ENCODE measurements at places on chromosomes 1 and 21. TPM values are rescaled to one million over a fixed set of nuclear protein-coding genes. Genes with fewer than 3 reads are reported as not detected.

GBP6 gene
- 0.17 TPM for polyA plus RNA-seq

HTR1D gene
- not detected for polyA plus RNA-seq

PLA2G2C gene
- not detected for polyA plus RNA-seq

UBE2J2 gene
- 77.8 TPM for polyA plus RNA-seq

INSRR gene
- polyA plus RNA-seq = not detected

ACKR1 gene
- polyA plus RNA-seq = not detected

IGSF21 gene
- polyA plus RNA-seq = not detected

OR6F1 gene
- not detected for polyA plus RNA-seq

LRRC38 gene
- polyA plus RNA-seq = not detected

C2CD4D gene
- 0.22 TPM for polyA plus RNA-seq

HCRTR1 gene
- polyA plus RNA-seq = not detected

E2F2 gene
- 1.3 TPM for polyA plus RNA-seq

MROH9 gene
- not detected for polyA plus RNA-seq

SLC16A4 gene
- polyA plus RNA-seq = not detected

OR2T2 gene
- not detected for polyA plus RNA-seq

ZNF326 gene
- 9.2 TPM for polyA plus RNA-seq

LCE1D gene
- not detected for polyA plus RNA-seq

NTNG1 gene
- polyA plus RNA-seq = not detected

AMY1C gene
- not detected for polyA plus RNA-seq

TMPRSS15 gene
- polyA plus RNA-seq = not detected

ERICH3 gene
- not detected for polyA plus RNA-seq

TTLL7 gene
- 0.69 TPM for polyA plus RNA-seq

MANEAL gene
- polyA plus RNA-seq = 2.2 TPM

NFASC gene
- polyA plus RNA-seq = not detected

CFAP141 gene
- polyA plus RNA-seq = not detected

BRINP3 gene
- not detected for polyA plus RNA-seq

ELF3 gene
- 0.26 TPM for polyA plus RNA-seq

PDPN gene
- polyA plus RNA-seq = not detected

ADAMTS4 gene
- polyA plus RNA-seq = not detected

RSPO1 gene
- polyA plus RNA-seq = not detected

CD101 gene
- polyA plus RNA-seq = 0.52 TPM

CCNL2 gene
- polyA plus RNA-seq = 16.7 TPM

TFF2 gene
- not detected for polyA plus RNA-seq

USP33 gene
- polyA plus RNA-seq = 45.0 TPM

CR2 gene
- not detected for polyA plus RNA-seq

STUM gene
- polyA plus RNA-seq = not detected

KRTAP7-1 gene
- not detected for polyA plus RNA-seq

TTC22 gene
- polyA plus RNA-seq = 5.2 TPM

PIK3CD gene
- polyA plus RNA-seq = 43.4 TPM

RGSL1 gene
- not detected for polyA plus RNA-seq

CYP4Z1 gene
- polyA plus RNA-seq = not detected

CNR2 gene
- 10.7 TPM for polyA plus RNA-seq

PRKAA2 gene
- polyA plus RNA-seq = not detected

BCAR3 gene
- not detected for polyA plus RNA-seq

VWA5B1 gene
- not detected for polyA plus RNA-seq

HORMAD1 gene
- polyA plus RNA-seq = not detected

INTS7 gene
- polyA plus RNA-seq = 17.3 TPM

TNNT2 gene
- not detected for polyA plus RNA-seq

KANK4 gene
- polyA plus RNA-seq = not detected

SMIM12 gene
- polyA plus RNA-seq = 169 TPM

KCNC4 gene
- 0.18 TPM for polyA plus RNA-seq

YOD1 gene
- polyA plus RNA-seq = not detected

GPR153 gene
- polyA plus RNA-seq = 0.68 TPM

TBX19 gene
- polyA plus RNA-seq = 6.2 TPM

RCSD1 gene
- 179 TPM for polyA plus RNA-seq

FAM229A gene
- 0.09 TPM for polyA plus RNA-seq
